Activated gamma-delta T cell treated with anti-CD3 and anti-CD28 coated beads, Interleukin-2, amount 50 U/mL, for 16 hours (primary cell): ENCODE measurements at places on chromosomes 13 and 19.
A peak's percentile ranks its signal among the peaks of the same experiment; 100 is the strongest.

- peak; percentile 14 for DNase-seq
Observed at GRCh38 chr19:18233224-18233825, 7.1 kb upstream of the PDE4C start.

DNA sequence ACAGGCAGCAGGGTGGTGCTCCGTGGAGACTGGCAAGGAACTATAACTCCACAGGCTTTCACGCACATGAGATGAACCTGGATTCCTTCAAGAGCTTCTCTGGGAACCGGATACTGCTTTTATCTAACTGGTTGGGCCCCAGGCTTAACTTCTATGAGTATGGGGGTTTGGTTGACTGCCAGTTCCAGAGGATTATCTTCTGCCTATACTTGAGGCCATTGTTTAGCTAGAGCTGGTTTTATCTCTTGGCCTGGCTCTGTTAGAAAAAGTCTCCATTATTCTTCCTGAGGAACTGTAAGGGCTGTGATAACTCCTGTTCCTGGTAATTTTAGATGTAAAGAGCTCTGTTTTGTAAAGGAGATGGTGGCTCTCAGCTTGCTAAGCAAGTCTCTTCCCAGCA is 40.9 kb downstream of the ZNF846 start:
- DNase-seq: no peak

DNA sequence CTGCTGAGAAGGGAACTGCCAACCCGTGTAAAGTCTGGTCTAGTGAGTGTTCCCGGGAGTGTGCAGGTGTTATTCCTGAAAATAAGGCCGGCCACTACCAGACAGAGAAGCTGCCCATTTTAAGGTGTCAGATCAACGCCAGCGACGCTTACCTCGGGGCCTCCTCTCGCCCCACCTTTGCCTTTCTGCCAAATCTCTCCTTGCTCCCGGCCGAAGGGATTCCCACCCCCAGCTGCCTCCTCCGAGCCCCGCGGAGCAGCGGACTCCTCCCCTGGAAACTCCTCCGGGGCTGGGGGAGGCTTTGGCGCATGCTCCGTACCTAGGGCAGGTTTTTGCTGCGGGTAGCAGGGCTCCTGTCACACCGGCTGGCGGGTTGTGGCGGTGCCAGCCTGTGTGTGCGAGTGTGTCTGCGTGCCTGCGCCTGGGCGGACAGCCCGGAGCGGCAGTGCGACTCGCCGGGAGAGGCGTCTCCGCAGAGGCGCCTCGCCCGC is at the start of gene HS6ST3:
Gene HS6ST3, plus strand, starts transcription at position 359 of the 491 bp plus-strand sequence.
- no peak for DNase-seq

DNA sequence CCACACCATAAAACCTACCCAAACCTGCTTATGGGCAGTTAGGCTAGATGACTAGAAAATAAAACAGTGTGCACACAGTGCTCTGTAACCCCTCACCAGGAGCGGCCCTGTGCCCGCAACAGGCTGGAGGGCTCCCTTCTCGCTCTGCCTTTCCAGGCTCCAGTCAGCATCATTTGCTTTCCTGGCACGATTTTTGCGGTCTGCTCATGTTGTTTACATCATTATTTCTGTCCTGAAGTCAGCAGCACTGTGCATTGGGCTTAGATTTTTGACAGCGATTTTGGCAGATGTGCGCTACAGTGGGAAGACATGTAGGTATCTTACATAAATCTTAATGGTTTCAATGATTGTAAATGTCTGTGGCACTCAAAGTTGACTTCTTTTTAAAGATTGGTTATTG is 344.0 kb downstream of the MTUS2 start:
- DNase-seq: no peak

- DNase-seq: no peak
Observed at GRCh38 chr19:22628401-22628800, 5.7 kb upstream of the ZNF492 start.

GRCh38 chr13:77952276-77952675 is 33.6 kb upstream of the EDNRB start:
- DNase-seq: no peak

GRCh38 chr19:7597689-7598088 is 2.0 kb downstream of the CAMSAP3 start:
- DNase-seq: no peak

GRCh38 chr13:42971691-42972347 is 20.2 kb downstream of the EPSTI1 start:
- no peak for DNase-seq

DNA sequence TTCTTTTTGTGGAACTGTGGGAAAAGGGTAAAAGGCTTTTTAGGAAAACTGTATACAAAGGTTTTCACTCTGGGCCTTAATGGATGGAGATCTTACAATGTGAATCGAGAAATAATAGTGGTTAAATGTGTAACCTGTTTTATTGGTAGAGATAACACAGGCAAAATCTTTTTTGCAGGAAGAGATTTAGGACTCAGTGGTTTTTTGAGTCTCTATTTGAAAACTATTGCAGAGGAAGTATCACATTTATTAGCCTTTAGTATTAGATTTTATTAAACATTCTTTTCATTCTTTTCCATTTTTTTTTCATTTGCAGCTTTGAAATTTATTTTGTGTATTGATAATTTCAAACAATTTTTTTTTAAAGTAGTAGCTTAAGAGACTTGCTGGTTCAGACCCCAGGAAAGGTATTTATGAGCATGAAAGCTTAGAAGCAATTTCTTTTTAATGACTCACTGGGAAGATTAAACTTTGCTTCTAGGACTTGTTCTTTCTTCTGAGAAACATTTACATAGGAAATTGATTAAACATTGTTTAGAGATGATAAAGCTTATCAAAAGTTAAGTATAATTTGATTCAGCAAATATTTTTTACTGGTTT is 10.5 kb downstream of the KLF5 start:
- no peak for DNase-seq

- no peak for DNase-seq
Observed at GRCh38 chr19:45621976-45622503, 17.2 kb downstream of the EML2 start.

- DNase-seq: no peak
Observed at GRCh38 chr13:50133358-50133953, 118.2 kb downstream of the KCNRG start.

DNA sequence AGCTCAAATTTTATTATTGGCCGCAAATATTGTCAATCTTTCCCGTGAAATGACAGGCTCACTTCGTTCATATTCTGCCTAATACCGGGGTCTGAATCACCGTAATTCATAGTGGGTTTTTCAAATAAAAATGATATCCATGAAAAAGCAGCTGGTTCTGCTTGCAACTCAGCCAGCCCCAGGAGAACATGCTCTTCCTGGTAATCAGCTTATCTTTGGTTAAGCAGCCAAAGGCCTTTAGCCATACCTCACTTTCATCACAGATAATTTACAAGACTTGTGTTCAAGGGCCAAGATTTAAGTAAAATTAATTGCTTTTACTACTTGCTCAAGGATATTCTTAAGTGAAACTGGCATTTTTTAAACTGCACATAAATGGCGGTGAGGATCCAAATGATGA is 22.5 kb downstream of the RNASEH2B start:
- no peak for DNase-seq

- DNase-seq: no peak
Observed at GRCh38 chr13:98893371-98893770, 84.5 kb downstream of the DOCK9 start.

- DNase-seq: peak; percentile 80
Observed at GRCh38 chr19:43555185-43555770, 20.0 kb downstream of the XRCC1 start.

DNA sequence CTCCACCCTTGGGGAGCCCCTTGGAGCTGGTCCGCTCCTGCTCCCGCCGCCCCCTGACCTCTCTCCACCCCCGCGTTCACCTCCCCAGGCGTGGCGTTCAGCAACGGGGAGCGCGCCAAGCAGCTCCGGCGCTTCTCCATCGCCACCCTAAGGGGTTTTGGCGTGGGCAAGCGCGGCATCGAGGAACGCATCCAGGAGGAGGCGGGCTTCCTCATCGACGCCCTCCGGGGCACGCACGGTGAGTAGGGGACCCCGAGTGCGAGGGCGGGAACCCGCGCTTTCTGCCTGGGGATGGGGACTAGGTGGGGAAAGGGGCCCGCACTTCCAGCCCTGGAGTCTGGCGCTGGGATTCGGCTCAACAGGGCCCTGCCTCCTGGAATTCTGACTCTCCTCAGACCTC is 1.7 kb downstream of the CYP2A13 start:
- DNase-seq: no peak

- peak; percentile 77 for DNase-seq
Observed at GRCh38 chr19:46513461-46514236, 18.0 kb upstream of the PNMA8B start.

- no peak for DNase-seq
Observed at GRCh38 chr13:85140192-85140591, 659.0 kb downstream of the SLITRK6 start.

GRCh38 chr19:29579308-29579910 is 26.7 kb upstream of the POP4 start:
- no peak for DNase-seq

DNA sequence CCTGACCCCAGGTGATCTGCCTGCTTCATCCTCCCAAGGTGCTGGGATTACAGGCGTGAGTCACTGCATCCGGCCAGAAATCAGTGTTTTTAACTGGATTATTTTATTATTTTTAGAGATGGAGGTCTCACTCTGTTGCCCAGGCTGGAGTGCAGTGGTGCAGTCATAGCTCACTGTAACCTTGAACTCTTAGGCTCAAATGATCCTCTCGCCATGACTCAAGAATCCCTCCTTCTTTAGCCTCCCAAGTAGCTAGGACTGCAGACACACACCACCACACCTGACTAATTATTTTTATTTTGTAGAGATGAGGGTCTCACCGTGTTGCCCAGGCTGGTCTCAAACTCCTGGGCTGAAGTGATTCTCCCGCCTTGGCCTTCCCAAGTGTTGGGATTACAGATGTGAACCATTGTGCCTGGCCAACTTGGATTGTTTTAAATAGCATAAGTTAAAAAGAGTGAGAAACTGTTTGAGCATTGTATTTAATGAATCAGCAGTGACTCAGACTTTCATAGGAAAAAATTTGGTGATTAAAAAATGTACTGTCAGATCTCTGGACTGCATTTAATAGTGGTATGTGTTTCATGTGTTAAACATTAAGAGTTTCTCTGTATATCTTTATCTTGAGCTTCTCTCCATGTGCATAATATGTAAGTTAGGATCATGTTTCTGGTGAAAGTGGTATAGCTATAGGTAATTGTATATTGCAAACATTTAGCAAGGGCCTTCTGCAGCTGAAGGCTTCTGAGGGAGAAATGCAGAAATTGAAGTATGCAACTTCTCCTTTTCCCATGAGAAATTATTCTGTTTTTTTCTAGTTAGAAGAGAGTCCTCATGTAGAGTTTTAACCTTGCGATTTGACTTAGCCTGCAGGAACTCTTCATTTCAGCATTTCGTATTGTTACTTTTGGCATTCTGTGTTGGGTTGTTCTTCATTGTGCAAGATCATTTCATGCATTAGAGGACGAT is 121.2 kb downstream of the PCCA start:
- no peak for DNase-seq

GRCh38 chr19:52343548-52343947 is 7.5 kb downstream of the ZNF610 start:
- DNase-seq: peak; percentile 38
